ENCODE measurements at places on chromosomes 7 and 10.

DNA sequence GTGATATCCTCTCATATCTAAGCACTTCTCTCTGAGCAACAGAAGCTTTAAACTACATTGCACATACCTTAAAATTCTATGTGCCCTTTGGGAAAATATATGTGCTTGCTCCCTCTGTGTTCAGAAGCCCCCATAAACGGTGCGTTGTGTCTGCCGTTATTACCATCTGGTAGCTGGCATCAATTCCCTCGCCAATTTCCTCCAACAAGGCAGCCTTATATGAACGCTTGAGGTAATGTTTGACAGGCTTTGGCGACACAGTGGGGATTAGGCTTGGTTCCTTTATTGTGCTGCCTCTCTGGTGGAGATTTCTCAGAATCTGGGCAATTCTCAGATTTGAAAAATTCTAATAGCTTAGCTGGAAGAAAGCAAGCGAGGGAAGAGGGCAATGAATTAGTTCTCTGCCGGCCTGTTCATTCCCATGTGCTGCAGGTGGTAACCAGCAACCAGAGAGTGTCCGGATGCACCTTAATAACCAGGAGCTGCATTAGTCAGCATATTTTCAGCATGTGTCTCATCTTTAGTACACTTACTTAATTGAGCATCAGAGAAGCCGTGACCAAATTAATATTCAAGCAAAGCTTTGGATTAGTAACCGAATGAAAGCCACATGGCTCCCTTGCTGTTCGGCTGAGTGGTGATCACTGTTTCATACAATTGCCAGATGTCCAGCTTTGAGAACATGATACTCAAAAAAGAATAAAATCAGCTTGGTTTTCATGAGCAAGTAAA lies 7.3 kb upstream of the PPP1R17 start:
- no peak for DNase-seq

GRCh38 chr7:30450240-30450982 lies 28.2 kb downstream of the NOD1 start:
- DNase-seq = no peak

GRCh38 chr7:5708271-5708670 lies 73.2 kb downstream of the RNF216 start:
- DNase-seq = no peak

- DNase-seq = no peak
Measured at GRCh38 chr7:1124816-1125602, 35.0 kb downstream of the ZFAND2A start.

GRCh38 chr10:132540456-132540855 lies 2.9 kb downstream of the INPP5A start:
- peak; percentile 66 for DNase-seq

DNA sequence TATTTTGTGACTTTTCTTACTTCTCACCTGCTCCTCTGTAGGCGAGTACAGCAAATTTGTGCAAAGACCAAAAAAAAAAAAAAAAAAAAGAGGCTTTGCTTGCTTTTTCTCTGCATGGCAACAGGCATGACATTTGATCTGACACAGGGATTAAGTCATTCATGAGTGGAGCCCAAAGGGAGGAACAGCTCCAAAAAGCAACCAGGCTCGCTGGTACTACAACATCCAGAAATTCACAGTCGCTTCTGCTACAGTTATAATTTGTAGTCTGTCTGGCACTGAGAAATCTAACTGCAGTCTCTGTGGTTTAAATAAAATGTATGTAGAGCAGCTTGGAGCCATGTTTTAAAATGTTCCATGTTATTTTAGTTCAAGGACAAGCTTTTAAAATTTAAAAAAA lies 31.7 kb downstream of the MKX start:
- no peak for DNase-seq

Data from Karpas-422 (cell line).